ENCODE measurements at places on chromosomes 4 and X. TPM values are rescaled to one million over a fixed set of nuclear protein-coding genes. Genes with fewer than 3 reads are reported as not detected.

Gene ADH1A
- total RNA-seq = not detected

Gene XK
- 0.85 TPM for total RNA-seq

Gene FGFRL1
- total RNA-seq = 26.1 TPM

GRCh38 chr4:153067376-153067775 is 131.3 kb downstream of the FHDC1 start:
- no peak overlapping the region for H3K4me3 ChIP-seq
- H3K36me3 ChIP-seq = peaks cover 8% of the 10 kb centered on the region
- no peaks in the 10 kb centered on the region for H3K27me3 ChIP-seq
- DNase-seq = no peak
- peaks cover 9% of the 10 kb centered on the region for H3K4me1 ChIP-seq
- H3K27ac ChIP-seq = no peak overlapping the region

DNA sequence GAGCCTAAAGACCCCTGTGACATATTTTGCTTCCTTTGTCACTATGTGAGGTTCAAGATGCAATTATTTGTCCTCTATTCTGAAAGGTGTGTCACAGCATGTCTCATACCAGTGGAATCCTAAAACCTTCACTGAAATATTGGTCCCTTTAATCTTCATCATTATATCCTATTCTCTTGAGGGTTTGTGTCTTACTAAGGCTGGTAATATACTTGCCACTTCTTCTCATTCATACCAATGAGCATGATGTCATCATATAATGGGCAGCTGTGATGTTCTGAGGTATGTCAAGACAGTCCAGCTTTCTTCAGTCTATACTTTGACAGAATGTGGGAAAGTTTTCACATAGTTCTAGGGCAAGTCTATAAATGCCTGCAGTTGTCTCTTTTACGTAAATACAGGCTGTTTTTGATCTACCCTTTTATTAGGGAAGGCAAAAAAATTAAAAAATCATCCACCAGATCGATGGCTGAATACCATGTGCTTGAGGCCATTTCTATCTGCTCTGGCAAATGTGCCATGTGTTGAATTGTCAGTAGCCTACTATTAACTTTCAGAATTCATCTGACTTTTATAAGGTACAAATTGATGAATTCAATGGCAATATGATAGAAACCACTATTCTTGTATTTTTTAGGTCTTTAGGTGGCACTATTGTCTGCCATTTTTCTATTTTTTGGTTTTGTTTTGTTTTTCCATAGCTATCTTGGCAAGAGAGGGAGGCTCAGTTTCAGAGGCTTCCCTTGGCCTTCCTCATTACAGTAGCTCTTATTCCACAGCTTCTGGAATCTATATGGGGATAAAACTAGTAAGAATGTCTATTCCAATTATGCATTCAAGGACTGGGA is 209.0 kb downstream of the PPARGC1A start:
- no peaks in the 10 kb centered on the region for H3K27me3 ChIP-seq
- peaks cover 5% of the 10 kb centered on the region for H3K36me3 ChIP-seq
- H3K4me1 ChIP-seq = no peaks in the 10 kb centered on the region

DNA sequence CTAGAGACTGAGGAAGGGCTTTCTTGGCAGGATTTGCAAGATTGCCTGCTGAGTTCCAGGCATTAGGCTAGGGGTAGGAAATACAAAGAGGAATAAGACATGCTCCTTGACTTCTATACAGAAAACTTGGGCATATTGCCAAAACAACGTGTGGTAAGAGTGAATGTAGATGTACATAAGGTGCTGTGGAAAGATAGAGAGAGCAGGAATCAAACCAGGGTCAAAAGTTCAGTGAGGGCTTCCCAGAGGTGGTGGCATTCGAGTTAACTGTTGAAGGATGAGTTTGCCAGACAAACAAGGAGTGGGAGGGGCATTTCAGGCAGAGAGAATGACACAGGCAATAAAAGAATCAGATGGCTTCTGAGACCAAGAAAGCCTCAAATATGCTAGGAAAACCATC is 187.9 kb downstream of the KDR start:
- DNase-seq = no peak
- no peaks in the 10 kb centered on the region for H3K4me1 ChIP-seq
- H3K27ac ChIP-seq = no peak overlapping the region
- no peak overlapping the region for H3K4me3 ChIP-seq

DNA sequence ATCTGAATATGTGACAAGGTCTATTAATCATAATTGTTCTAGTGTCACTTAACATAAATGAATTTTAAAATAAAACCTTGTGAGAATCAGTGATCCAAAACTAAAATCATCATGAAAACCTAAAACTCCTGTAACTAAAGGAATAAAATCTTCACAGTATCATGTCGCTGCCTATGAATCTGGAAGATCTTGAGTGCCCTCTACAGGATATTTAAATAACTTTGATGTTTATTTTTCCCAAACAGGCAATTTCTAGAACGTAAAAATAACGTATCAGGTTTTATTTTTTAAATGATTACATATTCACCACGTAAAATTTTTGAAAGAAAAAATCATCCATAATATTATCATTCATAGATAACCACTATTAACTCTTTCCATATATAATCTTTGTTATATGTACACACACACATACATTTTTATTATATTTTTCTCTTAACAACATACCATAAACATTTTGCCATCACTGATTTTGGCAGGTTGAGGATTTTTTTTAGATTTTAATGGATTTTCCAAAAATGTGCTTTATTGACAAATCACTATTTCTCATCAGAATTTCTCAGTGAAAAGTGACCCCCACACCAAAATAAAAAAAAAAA is 79.6 kb downstream of the COMMD8 start:
- no peaks in the 10 kb centered on the region for H3K27me3 ChIP-seq
- no peak overlapping the region for H3K4me3 ChIP-seq
- DNase-seq = no peak
- H3K36me3 ChIP-seq = no peaks in the 10 kb centered on the region

- no peaks in the 10 kb centered on the region for H3K27me3 ChIP-seq
- H3K4me1 ChIP-seq = no peaks in the 10 kb centered on the region
- no peak overlapping the region for H3K4me3 ChIP-seq
Observed at GRCh38 chr4:36163198-36163597, 81.1 kb downstream of the ARAP2 start.

DNA sequence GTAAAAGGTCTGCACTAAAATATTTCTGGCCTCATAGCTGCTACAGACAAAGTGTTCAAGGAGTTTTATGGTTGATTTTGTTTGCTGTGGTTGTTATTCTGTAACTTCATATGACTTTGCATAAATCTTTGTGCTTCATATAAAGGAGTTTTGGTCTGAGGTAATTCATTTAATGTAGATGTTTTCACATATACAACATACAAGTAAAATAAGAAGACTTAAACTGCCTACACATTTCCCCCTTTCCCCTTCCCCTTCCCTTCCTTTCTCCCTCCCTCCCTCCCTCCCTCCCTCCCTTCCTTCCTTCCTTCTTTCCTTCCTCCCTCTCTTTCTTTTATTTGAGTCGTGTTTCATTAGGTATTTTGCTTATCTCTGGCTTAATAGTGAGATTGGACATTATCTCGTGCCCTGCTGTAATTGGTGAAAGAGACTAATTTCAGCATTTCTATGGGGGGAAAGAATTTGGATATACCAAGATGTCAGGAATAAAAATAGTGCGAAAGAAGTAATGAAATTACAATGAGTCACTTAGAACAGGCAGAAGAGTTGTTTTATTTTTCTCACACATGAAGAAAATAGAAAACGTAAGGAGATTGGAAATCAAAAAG is 144.9 kb upstream of the MAD2L1 start:
- H3K27ac ChIP-seq = no peak overlapping the region
- no peak for DNase-seq
- no peaks in the 10 kb centered on the region for H3K4me1 ChIP-seq
- H3K4me3 ChIP-seq = no peak overlapping the region

DNA sequence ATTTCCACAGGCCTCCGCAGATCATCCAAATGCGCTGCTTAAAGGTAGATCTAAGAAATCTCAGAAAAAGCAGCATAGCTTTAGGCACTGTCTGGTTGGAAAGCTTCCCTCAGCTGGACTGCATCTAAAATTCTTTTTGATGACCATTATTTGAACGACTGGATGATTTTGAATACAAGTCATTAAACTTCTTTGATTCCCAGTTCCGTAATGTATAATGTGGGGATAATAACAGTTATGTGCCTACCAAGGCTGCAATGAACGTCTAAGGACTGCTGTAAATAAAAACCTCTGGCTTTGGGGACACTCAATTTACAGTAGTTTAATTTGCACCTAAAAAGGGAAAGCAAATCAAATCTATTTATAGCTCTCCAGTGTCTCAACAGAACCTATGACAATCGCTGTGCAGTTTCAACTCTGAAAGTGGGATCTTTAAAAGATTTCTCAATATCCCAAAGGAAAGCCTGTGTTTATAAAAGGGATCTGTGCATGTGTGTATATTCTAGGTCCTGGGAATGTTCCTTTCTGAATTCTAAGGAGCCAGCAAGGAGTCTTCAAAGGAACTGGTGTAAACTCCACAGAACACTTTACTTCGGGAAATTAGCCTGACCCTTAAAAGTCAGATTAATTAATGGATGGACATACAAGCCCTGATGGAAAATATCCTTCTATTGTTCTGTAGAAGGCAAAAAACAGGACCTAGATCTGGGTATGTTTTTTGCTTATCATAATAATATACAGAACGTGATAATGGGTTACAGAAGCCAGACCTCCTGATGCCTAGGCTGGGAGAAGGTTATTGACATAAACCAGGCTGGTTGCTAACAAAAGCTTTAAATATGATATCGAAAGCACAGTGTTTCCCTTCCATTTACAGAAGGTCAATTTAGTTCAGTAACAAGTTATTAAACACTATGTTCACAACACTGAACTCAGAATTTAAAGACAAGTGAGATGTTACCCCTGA is 53.4 kb downstream of the AFAP1 start:
- no peak for DNase-seq
- H3K4me3 ChIP-seq = no peak overlapping the region
- peaks cover 9% of the 10 kb centered on the region for H3K4me1 ChIP-seq

DNA sequence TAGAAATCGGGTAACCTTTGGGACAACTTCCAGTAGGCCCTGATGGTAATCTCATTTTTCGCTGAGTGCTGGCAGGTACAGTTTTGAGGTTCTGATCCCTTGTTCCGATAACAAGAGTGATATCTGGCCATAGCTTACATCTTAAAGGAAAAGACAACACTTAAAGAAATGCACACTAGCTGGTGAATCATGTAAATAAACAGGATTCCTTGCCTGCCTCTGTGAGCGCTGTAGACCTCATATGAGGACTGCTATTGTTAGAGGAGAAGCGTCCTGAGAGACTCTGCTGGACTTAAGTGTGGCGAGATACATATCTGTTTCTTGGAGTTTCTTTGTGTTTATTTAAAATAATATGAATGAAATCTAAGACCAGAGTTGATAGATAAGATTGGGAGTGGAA is 149.3 kb upstream of the SLC4A4 start:
- no peak for DNase-seq
- H3K36me3 ChIP-seq = no peaks in the 10 kb centered on the region
- H3K27me3 ChIP-seq = peaks cover 17% of the 10 kb centered on the region
- H3K27ac ChIP-seq = no peak overlapping the region
- H3K4me3 ChIP-seq = no peak overlapping the region
- H3K4me1 ChIP-seq = no peaks in the 10 kb centered on the region

GRCh38 chr4:13706716-13707115 is 79.2 kb upstream of the BOD1L1 start:
- no peak overlapping the region for H3K4me3 ChIP-seq
- H3K27ac ChIP-seq = no peak overlapping the region
- no peaks in the 10 kb centered on the region for H3K36me3 ChIP-seq
- no peaks in the 10 kb centered on the region for H3K4me1 ChIP-seq
- no peaks in the 10 kb centered on the region for H3K27me3 ChIP-seq

GRCh38 chr4:602559-602942 is 22.8 kb upstream of the PDE6B start:
- no peaks in the 10 kb centered on the region for H3K27me3 ChIP-seq
- peak; percentile 93 for DNase-seq
- H3K4me1 ChIP-seq = no peaks in the 10 kb centered on the region
- H3K27ac ChIP-seq = no peak overlapping the region

GRCh38 chr4:151530783-151531182 is 121.8 kb downstream of the FHIP1A start:
- peaks cover 8% of the 10 kb centered on the region for H3K36me3 ChIP-seq
- no peaks in the 10 kb centered on the region for H3K27me3 ChIP-seq
- DNase-seq = no peak
- no peaks in the 10 kb centered on the region for H3K4me1 ChIP-seq

DNA sequence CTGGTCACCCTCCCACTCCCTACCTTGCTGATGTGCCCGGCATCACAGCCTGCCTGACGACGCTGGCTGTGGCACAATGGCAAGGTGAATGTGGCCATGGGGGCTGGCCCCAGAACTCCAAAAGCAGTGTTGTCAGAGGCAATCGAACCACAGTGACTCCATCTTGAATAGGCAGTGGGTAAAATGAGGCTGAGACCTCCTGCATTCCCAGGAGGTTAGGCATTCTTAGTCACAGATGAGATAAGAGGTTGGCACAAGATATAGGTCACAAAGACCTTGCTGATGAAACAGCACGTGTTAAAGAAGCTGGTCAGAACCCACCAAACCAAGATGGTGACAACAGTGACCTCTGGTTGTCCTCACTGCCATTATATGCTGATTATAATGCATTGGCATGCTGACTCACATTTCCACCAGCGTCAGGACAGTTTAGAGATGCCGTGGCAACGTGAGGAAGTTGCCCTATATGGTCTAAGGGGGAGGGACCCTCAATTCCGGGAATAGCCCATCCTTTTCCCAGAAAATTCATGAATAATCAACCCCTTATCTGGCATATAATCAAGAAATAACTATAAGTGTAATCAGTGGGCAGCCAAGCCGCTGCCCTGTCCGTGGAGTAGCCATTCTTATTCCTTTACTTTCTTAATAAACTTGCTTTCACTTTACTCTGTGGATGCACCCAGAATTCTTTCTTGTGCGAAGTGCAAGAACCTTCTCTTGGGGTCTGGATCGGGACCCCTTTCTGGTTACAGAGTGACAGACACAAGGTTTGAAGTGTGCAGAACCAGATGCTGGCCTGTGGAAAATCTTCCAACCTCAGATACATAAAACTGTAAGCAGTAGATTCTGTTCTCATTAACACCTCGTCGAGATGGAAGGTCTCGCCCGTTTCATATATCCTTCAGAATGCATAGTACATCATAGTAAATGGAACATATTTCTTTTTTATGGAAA is 26.8 kb upstream of the CLDN24 start:
- no peak for DNase-seq
- no peaks in the 10 kb centered on the region for H3K4me1 ChIP-seq
- H3K27ac ChIP-seq = no peak overlapping the region
- H3K36me3 ChIP-seq = no peaks in the 10 kb centered on the region

All from H9 (cell line).